ENCODE measurements at places on chromosomes 5 and 9.
A peak's percentile ranks its signal among the peaks of the same experiment; 100 is the strongest.

GRCh38 chr5:150035139-150035895, 34.8 kb downstream of the HMGXB3 start:
- DNase-seq = no peak

GRCh38 chr5:107670932-107671741, at the start of gene EFNA5:
Gene EFNA5, minus strand, starts transcription at chr5:107670937.
- no peak for DNase-seq

DNA sequence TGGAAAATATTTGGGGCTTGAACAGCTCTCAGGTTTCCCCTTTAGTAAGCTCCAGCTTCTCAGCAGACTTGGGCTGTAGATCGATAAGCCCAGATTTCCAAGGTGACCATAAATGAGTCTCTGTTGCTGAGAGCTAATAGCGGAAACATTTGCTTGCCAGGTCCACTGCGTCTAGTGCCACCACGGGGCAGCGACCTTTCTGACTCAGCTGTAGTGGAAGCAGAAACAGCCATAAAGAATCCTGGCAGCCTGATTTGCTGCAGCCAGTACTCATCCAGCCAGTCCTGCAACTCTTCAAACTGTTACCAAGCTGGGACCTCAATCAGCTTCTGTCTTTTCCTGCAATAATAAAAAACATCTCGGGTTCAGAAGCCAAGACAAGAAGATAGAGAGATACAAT, 241.7 kb downstream of the DOCK8 start:
- DNase-seq = no peak

DNA sequence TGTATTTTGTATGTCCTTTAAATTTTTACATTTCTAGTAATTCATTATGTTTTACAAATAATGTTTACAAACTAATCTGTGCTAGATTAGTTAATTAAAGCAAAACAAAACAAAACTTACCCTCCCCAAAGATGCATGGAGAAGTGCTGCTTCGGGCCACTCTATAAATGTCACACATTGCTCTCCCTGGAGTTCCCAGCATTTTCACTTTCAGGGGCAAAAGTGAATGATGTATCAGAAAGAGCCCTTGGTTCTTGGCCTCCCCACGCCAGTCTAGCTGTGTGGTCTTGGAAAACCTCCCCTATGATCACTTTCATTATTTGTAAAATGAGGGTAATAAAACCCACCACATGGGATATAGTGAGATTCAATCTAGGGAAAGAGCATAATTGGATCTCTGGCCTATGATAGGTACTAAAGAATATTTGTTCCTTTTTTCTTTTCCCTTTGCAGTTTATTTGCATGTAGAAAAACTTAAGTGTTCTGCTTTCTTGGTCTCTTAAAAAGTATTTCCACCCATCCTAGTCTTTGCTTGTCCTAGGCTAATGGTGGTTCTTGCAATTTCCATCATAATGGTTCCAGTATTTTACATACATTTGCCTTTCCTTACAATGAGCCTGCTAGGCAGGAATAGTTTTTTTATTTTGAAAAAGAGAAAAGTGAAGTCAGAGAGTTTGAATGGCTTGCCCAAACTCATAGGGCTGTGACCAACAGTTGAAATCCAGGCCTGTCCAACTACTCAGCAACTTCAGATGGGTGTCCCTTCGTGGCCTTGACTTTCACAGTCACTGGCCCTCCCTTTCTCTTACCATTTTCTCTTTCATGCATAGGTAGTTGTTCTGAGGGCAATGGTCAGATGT, 184.5 kb upstream of the KLF4 start:
- DNase-seq = no peak

- DNase-seq = no peak
Observed at GRCh38 chr9:93678199-93679019, 102.0 kb downstream of the PHF2 start.

DNA sequence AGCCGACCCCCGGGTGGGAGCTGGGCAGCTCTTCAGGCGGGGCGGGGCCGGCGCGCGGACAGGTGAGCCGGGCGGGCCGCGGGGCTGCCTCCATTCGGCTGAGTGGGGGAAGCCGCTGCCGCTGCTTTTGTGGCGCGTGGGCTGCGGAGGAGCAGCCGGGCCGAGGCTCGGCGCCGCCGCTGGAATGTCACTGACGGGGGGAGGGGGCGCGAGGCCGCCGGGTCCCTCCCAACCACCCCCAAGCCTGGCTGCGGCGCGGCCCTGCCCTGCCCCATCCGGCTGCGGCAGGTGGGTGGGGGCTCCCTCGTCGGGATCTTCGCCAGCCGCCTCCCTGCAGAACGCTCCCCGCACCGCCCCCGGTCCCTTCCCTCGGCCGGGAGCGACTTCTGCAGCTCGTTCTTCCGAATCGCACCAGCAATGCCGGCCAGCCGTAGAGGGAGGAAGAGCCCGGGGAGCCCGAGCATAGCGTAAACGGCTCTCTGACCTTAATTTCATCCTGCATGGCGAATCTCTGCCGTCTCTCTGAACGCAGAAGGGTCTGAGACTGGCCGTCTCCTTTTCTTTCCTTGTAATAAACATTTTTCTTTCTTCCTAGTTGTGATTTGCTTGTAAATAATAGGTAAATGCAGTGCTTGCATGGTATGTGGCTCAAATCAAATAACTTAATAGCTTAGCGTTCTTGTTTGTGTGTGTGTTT, 505 bp downstream of the SPTAN1 start:
- peak; percentile 27 for DNase-seq

GRCh38 chr5:5487585-5488360, 65.3 kb downstream of the ICE1 start:
- DNase-seq = no peak

DNA sequence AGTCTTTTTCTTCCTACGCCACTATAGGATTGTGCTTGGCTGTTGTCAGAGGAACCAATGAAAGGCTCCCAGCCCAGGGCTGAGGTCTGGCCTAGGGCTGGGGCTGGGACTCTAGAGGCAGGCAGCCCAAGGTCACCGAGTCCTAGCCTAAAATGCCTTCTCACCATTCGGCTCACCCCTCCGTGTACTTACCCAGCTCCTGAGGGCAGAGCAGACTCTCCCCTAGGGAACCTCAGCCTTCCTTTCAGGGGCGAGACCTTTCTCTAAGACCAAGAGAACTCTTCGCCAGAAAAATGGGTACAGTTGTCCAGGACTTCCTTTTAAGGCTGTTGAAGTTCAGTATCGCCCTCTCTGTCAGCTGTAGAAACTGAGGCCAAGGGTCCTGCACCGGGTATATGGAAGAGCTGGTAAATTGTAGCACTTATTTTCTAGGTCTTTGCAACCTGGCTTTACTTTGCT, 1.7 kb upstream of the SPRY4 start:
- no peak for DNase-seq

DNA sequence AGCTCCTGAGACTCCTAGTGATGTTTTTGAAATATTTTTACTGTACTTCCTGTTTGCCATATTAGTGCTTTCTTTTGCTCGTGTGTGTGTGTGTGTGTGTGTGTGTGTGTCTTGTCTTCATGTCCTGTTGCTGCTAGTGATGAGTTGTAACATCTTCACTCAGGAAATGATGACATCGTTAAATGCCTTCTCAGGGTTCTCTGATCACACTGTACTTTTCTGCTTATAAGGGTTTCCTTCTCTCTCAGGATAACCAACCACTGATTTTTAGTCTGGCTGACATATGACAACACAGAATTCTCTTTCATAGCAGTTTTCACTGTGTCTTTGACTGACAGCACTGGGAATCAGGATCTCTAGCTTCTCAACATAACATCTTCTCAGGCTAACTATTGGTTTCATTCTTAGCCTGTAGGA, 16.1 kb downstream of the SV2C start:
- DNase-seq = no peak

- no peak for DNase-seq
Observed at GRCh38 chr5:103927739-103928138, 365.1 kb upstream of the NUDT12 start.
